ENCODE measurements at places on chromosomes 5 and 9.

- no peak for DNase-seq
These were observed 86.9 kb upstream of the PITX1 start for GRCh38 chr5:135120951-135121350.

GRCh38 chr5:131252824-131253171 is 11.1 kb upstream of the CDC42SE2 start:
- DNase-seq, result peak; percentile 64

DNA sequence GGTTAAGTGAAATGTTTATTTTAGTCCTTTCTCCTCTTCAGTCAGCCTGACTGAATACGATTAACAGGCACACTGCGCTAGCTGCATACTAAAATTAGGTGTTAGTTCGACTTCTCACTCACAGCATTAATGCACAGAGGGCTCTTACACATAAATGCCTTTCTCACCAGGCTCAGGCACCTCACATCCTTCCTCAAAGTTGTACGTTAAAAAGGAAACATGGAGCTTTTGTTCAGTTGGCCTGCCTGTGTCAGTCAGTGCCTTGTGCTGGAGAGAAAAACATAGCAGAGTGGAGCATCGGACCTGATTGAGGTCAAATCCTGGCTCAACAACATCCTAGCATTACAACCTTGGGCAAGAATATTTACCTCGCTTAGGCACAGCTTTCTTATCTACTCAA is 236.0 kb upstream of the ZNF462 start:
- DNase-seq, result no peak

DNA sequence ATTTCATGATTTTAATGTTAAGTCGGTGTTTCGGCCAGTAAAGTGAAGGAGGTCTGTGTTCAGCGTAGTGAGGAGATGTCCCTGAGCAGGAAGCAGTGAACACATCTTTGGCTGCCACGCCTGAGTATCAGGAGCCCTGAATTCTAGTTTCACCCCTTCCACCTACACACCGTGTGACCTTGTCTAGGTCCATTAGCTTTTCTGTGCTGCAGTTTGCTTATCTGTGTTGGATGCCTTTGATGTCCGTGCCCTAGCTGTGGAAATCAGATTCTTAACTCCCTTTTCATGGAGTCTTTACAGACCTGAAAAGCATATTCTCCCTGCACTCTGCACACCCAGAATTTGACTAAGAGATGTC is 601 bp downstream of the FBXO38 start:
- DNase-seq, result peak; percentile 19

- DNase-seq, result peak; percentile 83
These were observed 7.9 kb upstream of the PSD2 start for GRCh38 chr5:139787568-139788293.

DNA sequence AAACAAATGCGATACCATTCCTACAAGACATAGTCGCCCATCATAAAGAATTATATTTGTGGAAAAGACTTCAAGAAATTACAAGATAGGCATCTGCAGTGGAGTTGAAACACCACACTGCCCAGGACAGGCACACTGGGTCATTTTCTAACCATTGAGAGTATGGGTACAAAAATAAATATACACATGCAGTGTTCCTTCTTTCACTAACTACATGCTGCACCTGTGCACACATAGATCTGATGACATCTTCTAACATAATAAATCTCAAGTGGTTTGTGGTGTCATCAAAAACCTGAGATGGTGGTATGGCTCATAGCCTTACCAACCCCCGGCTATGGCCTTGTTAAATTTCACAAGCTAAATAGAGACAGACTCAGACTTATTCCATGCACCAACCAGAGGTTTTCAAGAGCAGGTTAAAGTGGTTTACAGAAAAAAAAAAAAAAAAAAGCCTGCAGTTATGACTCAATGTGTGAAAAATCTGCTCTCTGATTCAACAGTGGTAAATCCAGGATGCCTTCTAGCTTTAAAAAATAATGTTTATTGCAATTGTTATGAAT is 12.4 kb upstream of the NFIB start:
- DNase-seq, result no peak

GRCh38 chr9:129713402-129713679 is 39.5 kb downstream of the PTGES start:
- no peak for DNase-seq

- no peak for DNase-seq
These were observed 146.0 kb downstream of the ADCY2 start for GRCh38 chr5:7541898-7542297.

- no peak for DNase-seq
These were observed 55.9 kb upstream of the IL12B start for GRCh38 chr5:159386028-159386711.

DNA sequence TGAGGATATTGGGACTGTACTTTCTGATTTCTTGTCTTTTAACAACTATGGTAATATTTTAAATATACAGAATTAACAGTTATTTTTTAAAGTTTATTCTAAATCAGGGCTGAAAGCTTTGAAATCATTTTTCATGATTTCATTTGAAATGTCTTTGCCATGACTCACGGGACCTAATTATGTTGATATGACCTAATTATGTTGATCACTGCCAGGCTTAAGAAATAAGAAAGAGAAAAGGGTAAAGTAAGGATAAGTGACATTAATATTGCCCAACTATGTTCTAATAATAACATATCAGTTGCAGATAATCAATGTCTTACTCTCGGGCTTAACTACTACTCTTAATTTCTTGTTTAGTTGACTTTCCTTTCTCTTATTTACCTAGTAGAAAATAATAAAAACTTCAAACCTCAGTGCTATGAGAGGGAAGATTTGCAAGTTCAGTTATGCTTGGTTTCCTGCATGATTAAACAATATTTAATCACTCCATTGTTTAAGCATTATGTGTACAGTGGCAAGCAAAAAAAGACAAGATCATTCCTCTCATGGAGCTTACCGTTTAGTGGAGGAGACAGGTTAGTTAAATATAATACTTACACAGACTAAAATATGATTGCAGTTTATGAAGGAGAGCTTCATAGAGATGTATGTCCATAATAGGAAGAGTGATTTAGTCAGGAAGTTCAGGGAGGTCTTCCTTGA is 67.0 kb upstream of the EIF4EBP3 start:
- DNase-seq, result peak; percentile 30

GRCh38 chr9:97474372-97474925 is 27.0 kb upstream of the TMOD1 start:
- no peak for DNase-seq

- DNase-seq, result peak; percentile 83
These were observed 19.2 kb upstream of the SHB start for GRCh38 chr9:38088006-38088925.

- DNase-seq, result no peak
These were observed 3.8 kb upstream of the CCDC192 start for GRCh38 chr5:127699416-127699815.

GRCh38 chr5:132812123-132812765 is 858 bp upstream of the SOWAHA start:
- no peak for DNase-seq

DNA sequence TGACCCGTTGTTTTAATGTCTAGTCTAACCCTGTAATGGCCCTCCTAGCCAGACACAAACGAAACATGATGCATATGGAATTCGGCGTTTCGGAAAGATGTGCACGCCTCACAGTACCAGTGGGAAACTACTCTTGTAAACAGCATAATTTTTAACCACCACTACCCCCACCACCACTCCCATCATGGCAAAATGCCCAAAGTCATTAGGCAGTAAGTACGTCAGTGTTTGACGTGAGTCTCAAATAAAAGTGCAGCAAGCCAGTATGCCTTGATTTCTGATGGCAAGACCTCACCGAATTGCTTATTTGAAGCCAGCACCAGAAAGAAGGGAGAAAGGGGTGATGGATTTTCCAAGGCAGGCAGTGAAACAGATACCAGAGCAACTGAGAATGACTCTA is 71.4 kb downstream of the ADRB2 start:
- no peak for DNase-seq

DNA sequence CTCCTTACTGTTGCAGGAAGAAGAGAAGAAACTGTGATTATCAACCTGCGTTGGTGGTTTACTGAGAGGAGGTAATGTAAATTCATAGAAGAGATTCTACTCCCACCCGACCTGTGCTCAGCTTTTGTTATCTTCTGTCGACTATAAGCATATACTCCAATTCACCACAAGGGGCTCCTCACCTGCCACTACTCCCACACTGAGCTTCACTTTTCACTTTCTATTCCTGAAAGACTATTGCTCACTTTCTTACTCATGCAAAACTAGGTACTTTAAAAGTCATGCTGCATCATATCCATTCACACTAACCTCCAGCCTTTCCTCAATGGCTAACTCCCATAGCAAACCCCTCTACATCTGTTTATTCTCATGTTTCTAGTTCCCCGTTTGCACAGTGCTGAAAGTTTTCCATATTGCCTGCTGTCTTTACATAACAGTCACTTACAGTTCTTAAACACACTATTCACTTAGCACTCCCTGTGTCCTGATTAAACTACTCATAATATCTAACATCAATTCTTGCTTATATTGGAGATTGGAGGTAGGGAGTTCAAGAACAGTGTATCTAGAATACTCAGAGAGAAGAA is 1062.6 kb downstream of the NR2F1-AS1 start:
- DNase-seq, result peak; percentile 32

Data from kidney capillary endothelial cell (primary cell).